Activated T-cell treated with anti-CD3 and anti-CD28 coated beads for 1 hour (primary cell): ENCODE measurements at places on chromosomes 5 and 9.

GRCh38 chr5:30956251-30956650 is 237.2 kb upstream of the CDH6 start:
- DNase-seq, result no peak

DNA sequence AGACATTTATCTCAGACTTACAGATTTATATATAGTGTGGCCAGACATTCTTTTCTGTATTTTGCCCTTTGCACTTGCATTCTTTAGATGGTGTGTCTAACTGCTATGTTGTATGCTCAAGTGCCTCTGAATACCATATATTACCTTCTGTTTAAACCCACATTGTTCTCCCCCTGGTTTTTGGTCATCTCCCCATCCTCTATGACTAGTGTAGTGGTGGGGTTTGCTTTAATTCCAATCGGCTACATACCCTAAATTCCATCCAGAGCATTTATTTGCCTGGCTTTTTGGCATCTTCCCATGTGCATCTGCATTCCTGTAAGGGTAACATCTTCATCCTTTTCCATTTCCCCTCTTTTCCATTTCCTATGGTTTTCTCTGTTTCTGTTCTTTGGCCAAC is 271.0 kb upstream of the SLC30A5 start:
- no peak for DNase-seq

- DNase-seq, result no peak
These were observed 49.7 kb upstream of the GLDC start for GRCh38 chr9:6695121-6695814.

- no peak for DNase-seq
These were observed 116.1 kb upstream of the ACTBL2 start for GRCh38 chr5:57598756-57599155.

- DNase-seq, result no peak
These were observed 1388.3 kb upstream of the C9orf72 start for GRCh38 chr9:28961623-28962022.

DNA sequence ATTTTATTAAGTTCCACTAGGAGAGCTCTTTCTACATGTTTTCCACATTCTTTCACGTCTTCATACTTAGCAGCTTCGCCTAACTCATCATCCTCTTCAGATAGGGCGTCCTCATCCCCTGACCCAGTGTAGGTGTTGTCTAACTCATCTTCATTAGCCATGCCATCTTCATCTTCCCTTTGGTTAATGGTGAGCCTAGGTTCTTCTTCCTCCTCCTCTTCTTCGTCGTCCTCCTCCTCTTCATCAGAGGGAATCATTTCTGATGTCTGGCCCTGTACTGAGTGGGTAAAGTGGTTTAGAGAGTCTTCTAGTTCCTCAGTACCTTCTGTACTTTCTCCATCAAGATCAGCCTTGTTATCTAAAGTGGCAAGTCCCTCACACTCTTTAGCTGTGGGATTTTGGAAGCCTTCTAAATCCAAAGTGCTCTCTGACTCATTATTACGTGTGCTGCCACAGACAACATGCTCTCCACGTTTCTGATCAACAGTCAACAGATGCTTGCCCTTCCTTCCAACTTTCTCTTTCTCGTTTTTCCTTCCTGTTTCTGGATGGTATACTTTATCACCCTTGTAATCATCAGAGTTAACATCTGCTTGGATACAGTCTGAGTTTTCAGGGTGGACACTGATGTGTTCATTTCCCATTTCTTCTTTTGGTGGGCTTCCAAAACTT is 31.1 kb downstream of the TUT7 start:
- DNase-seq, result no peak

DNA sequence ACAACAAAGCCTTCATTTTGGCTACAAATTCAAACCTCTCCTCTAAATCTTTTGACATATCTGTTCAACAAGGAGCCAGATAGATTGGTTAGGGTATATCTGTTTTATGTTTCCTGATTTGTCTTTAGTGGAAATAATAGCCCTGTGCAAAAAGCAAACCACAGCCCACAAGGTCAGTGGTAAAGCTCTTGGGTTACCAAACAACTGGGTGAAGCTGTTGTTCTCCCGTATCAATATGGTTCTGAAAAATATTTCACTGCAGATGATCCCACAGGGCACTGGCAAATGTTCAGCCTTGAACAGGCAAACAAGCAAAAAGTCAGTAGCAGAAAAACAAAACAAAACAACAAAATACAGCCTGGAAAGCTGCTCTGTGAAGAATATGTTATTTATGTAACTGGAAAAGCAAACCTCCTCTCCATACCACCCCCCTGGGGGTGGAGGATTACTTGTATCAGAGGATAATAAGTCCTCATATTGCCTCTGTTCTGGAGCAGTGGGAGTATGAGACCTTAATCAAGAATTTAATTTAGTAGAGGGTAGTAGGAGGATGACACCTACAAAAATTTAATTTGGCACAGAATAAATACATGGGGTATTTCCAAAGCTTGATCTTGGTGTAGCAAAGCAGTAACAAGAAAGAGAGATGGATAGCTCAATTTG is 20.8 kb upstream of the PTBP3 start:
- no peak for DNase-seq

DNA sequence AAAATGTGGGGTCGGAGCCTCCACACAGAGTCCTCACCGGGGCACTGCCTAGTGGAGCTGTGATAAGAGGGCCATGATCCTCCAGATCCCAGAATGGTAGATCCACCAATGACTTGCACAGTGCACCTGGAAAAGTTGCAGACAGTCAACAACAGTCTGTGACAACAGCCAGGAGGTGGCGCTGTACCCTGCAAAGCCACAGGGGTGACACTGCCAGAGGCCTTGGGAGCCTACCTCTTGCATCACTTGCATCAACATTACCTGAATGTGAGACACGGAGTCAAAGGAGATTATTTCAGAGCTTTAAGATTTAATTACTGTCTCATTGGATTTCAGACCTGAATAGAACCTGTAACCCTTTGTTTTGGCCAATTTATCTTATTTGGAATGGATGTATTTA is 614.1 kb upstream of the CDH9 start:
- no peak for DNase-seq

GRCh38 chr5:143142596-143143435 is 260.7 kb downstream of the NR3C1 start:
- no peak for DNase-seq

- DNase-seq, result no peak
These were observed 25.0 kb downstream of the LMNB1 start for GRCh38 chr5:126801992-126802294.

DNA sequence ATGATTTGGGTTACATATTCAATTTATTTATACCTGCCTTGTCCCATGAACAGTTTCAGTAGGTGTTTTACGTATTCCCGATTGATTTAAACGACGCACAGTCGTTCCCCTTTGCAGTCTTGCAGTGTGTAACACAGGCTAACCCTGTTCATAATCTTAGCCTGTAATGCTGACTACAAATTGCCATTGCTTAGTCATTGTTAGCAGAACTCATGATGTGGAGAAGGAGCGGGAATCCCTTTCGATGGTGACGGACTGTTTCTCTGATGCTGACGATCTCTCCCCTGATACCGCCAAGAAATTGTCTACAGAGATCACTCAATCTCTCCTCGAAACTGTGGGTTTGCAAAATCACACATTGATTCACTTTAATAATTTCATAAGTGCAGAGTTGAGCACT is 93.2 kb downstream of the MRPL36 start:
- DNase-seq, result no peak

GRCh38 chr5:41414598-41414997 is 95.8 kb downstream of the PLCXD3 start:
- DNase-seq, result no peak

DNA sequence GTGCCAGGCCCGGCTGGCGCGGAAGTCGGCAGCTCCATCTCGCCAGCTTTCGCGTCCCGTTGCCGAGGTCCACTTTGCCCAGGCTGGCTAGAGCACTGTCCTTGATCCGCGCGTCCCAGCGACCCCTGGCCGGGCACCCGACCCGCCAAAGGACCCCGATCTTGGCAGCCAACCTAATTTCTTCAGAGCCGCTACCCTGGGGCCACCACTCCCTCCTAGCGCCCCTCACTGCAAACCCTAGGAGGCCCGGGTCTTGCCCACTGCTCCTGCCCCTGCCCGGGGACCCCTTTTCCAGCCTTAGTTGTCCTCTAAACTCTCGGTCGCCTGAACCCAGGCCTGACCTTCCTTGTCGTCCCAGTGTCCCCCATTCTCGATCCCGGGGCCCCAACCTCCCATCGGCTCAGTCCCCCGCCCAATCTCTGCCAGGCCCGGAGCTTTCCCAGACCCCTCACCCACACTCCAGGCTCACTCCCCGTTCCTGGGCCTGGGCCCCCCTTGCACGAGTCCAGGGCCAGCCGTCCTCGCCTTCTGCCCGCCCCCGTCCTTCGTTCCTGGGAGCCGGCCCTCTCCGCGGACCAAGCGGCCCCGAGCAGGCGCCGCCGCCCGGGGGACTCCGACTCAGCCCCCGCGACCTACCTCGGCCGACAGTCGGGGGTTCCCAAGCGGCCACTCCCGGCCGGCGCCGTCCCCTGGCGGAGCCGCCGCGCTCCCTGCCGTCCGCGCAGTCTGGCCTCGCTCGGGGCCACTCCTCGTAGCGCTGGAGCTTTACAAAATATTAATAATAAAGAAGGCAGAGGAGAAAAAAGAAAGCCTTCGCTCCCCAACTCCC is 701 bp upstream of the LMX1B start:
- no peak for DNase-seq

DNA sequence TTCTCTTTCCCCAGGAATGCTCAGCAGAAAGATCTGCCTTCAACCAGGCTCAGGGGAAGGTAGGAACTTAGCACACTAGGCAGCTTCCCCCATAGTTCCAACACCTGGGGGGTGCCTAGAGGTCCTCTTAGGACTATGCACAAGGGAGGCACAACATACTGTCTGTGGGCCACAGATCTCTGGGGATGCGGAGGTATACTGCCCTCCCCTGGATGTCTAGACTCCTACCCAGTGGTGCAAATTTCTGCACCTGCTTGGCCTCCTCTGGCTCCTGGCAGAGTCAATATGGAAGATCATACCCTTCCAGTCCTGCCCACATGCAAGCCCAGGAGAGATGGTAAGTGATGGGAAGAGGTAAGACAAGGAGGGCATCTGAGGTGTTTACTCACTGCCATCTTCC is 247.5 kb upstream of the DAPK1 start:
- no peak for DNase-seq

DNA sequence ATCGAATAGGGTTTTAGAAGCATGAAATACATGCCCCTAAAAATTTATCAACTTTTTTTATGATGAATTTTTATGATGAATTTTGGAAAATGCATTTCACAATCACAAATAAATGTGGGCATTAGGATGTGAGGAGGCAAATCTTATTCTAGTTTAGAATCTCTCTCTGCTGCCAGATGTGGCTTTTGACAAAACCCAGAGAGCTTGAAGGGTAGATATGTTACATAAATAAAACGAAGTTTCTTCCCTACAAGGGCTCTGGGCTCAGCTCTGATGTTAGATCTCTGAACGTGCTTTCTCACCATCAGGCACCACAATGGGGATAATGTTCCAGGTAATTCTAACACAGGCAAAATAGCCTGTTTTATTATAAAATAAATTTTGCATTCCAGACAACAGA is 102.3 kb upstream of the ADAMTSL1 start:
- no peak for DNase-seq

DNA sequence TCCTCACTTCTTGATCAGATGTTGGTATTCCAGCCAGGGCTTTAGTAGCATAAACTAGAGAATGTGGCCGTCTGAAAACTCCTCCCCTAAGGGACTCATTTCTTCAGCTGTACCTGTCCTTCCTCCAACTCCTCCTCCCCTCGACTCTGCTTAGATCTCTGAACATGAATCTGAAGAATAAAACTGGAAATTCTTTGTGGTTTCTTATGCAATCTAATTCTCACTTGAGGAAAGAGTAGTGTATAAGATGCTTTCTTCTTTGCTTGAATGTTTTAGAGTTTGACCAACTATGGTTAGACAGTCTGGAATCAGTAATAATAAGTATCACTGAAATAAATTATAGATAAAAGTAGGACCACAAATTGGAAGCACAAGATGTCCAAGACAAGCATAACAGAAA is 128.5 kb downstream of the LRRC70 start:
- no peak for DNase-seq

DNA sequence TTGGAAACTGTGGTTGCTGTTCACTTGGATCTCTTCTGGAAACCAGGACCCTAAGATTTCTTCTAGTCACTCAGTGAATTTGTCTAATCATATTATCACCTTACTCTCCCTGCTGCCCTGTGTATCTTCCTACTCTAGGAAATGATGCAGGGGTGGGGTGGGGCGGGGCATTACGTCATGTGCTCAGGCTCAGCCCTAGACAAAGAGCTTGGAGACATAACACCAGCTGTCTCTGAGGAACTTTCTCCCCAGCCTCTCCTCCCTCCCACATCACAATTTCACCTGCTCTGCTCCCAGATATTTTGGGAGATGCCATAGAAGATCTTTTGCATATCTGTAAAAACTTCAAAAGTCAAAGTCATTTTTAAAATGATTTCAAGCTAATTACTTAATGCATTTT is 470.4 kb downstream of the ZSWIM6 start:
- DNase-seq, result no peak

DNA sequence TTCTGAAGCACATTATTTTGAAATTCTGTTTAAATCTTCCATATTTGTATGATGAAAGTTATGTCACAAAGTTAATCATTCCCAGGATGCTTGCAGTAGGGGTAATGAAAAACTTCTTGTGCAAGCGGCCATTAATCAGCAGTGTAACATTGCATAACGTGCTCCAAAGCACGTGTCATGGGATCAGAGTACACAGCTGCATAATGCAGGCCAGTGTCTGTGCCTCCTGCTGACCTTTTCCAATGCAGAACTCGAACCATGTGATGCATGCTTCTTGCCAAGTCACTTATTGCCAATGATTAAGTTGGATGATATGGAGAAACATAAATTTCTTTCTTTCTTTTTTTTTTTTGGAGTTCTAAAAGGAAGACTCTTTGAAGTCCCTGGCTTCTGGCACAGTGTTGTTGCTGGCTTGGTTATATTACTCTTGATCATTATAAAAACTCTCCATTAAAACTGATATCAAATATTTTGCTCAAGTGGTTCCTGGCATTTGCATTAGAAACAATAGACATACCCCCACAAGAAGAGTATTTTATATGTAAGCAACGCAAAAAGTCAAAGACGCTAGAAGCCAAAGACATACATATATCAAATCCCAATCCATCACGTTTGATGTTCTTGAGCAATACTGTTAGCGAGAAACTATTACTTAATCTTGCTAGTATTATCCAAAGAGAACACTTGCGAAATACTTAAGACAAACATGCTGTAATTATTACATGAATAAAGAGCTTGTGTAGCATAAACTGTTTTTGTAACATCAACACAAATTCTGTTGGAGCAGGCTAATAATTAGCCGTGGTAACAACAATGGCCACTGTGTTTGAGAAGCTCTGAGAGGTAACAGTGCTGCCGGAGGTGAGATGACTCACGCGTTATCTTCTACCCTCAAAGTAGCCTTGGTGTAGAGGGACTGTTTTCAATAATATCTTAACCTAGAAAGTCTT is 164.2 kb downstream of the AUH start:
- no peak for DNase-seq
